HEK293T (cell line): ENCODE measurements at places on chromosomes 6 and 20.

- peak; percentile 45 for DNase-seq
Observed at GRCh38 chr6:54846857-54847674, 495 bp downstream of the FAM83B start.

DNA sequence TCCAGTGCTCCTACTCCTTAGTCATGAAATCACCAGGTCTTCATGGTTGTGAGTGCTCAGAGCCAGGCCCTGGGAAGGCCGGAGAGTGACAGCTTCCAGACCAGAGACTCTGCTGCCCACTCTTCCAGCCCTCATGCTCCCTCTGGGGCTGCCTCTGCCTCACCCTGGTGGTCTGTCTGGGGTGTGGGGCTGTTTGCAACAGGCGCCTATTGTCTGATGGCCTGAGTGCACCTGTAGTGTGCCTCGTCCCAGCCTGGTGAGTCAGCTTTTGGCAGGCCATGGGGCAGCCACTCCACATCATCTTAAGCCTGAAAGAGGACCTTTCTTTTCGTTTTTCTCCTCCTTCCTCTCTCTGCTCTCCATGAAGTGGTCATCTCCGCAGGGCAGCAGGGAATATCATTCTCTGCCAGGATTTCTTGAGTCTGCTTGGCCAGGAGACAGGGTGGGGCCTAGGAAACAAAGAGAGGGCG is 173.8 kb downstream of the VEGFA start:
- no peak for DNase-seq

DNA sequence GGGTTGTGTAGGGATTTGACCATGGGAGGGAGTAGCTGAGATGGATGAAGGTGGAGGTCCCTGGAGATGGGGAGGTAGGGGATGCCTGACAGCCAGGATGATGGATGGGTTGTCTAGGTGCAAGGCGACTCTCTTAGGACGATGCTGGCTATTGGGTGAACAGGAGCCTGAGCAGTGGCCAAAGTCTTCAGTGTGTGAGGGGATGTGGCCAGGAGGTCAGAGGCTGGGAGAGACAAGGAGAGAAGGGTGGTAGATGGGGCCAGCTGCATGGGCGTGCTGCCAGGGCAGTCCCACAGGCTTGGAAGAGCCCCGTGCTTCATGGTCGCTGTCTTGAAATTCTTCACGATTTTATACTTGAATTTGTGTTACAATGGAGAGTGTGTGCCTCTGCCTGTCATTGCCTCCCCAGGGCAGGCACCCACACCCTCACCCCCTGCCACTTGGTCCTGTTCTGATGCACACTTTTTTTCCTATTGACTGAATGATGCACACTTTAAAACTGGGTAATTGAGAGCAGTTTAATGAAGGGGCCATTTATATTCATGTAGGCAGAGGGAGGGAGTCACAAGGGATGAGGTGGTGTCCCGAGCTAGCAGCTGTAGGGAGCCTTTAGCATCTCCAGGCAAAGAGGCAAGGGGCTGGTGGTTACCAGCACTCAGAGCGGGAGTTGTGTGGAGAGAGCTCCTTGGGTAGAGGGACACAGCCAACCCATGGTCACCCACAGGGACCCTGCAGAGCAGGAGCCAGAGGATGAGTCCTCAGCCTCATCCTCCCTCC is 120.7 kb downstream of the DHX35 start:
- no peak for DNase-seq

- no peak for DNase-seq
Observed at GRCh38 chr6:37913210-37913609, 93.7 kb downstream of the ZFAND3 start.

DNA sequence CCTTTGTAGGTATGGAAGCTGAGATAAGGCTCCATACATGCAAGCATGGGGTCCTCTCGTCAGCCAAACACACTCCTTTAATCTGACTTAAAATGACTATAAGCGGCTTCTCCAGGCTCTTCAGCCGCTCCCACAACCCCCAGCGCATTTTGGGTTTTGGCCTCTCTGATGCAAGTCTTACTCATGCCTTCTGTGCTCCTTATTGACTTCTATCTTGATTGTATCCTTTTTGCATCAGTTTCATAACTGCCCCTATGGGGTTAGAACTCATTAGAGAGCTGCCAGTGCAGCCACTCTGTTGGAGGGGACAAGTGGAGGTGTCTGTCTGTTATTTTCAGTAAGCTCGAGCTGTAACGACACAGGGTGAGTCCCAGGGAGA is 70.1 kb upstream of the TAB2 start:
- no peak for DNase-seq

DNA sequence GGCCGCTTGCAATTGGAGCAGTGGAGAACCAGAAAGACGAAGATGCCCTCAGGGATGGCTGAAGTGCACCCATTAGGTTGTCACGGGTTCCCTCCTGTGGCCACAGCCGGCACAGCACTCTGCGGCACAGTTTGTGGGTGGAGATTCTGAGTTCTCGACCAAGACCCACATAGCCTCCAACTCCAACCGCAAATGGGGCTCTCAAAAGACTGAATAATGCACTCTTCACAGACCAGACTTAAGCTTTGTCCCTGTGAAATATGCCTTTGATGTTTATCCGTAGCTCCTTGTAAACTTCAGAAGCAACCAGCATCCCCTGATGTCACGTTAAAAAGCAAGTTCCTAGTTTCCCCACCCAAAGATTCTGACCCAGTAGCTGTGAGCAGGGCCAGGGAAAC is 934 bp upstream of the CST9 start:
- DNase-seq: peak; percentile 87

GRCh38 chr20:12575352-12576095 is 433.2 kb upstream of the SPTLC3 start:
- no peak for DNase-seq

- DNase-seq: no peak
Observed at GRCh38 chr6:155274106-155274505, 10.3 kb downstream of the CLDN20 start.

- no peak for DNase-seq
Observed at GRCh38 chr6:41901882-41902519, 6.8 kb upstream of the USP49 start.

DNA sequence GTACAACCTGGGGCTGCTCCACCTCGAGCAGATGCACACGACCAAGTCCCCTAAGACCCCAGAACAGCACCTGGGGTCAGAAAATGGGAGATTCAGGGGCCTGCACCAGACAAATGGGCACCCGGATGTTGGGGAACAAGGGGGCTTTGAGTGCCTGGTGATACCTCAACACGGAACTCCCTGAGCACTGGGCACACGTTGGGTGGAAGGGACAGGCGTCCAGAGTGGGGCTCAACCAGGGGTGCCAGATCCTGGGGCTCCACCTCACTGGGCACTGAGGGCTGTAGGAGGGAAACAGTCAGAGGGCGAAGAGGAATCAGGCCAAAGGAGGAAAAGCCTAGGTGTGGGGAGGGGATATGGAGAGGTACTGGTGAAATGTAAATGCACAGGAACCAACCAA is 33.5 kb upstream of the SPAG4 start:
- no peak for DNase-seq

- DNase-seq: no peak
Observed at GRCh38 chr6:89252907-89253306, 35.7 kb upstream of the GABRR1 start.

- no peak for DNase-seq
Observed at GRCh38 chr20:54088430-54088829, 18.0 kb upstream of the BCAS1 start.

- no peak for DNase-seq
Observed at GRCh38 chr6:12962987-12963386, 246.4 kb downstream of the PHACTR1 start.

DNA sequence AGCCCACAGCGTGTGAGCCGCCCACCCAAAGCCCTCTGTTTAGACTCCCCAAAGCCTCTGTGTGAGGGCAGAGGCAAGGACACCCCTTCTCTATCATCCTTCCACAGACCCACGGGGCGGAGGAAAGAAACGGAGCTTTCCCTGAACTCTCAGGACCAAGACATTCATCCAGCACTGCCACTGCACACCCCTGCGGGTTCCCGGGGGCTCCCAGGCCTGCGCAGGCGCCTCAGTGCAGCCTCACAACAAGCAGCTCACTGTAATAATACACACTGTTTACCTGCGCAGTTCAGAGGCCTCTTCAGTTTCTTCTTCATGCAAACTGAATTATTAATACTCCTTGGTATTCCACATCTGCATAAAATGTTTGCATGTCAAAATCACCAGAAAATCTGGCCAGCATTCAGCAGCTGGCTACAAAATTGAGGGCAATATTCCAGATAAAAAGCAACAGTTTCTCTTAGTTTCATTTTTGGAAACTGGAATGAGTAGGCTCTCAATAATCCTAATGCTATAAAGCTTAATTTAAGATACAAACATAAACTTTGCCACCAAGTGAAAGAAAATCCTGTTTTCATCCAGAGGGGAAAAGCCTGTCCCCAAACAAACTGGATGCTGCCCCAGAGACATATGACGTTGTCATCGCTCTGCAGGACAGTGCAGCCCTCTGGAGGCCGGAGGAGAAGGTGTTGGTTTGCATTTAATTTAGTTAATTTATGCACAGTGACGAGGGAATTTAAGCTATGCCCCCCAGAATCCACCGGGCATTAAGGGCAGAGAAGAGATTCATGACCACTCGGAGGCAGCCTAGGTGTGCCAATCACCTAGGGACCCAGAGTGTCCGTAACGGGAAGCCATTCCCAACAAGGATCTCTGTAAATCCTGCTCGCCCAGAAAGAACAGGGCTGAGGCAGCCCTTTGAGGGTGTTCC is 45.3 kb downstream of the NINL start:
- no peak for DNase-seq

DNA sequence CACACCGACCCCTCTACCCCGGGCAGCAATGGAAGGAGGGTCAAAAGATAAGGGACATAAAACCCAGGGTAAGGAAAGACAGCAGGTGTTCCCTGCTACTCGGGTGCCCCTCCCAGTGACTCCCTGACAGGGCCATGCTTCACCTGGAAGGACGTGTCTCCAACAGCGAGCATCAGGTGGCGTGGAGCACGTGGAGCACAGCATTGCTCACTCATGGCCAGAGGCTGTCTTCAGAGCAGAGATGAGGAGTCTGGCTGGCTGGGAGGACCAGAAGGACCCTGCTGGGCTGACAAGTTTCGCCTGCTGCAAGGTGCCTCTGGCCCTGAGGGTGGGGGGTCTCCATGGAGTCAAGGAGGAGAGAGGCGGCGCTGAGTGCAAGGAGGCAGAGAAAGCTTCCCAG is 15.3 kb upstream of the CDH22 start:
- DNase-seq: no peak

GRCh38 chr20:31661625-31662371 is 24.1 kb downstream of the COX4I2 start:
- DNase-seq: peak; percentile 91

DNA sequence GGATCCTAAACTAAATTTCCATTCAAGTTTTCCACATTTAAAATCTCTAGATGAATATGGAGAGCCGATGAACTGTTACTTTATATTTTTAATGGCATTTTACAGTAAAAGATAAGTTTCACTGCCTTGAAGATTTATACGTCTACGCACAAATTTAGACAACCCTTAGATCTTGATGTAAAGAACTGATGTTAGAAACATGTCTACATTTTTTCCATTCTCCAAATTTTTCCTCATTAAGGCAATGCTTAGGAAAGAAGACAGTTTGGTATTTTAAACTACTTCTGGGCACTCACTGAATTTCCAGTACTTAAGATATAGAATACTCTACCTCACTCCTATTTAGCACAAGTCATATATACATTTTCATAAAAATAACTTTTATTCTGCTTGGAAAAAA is 45.4 kb downstream of the ME1 start:
- DNase-seq: no peak

DNA sequence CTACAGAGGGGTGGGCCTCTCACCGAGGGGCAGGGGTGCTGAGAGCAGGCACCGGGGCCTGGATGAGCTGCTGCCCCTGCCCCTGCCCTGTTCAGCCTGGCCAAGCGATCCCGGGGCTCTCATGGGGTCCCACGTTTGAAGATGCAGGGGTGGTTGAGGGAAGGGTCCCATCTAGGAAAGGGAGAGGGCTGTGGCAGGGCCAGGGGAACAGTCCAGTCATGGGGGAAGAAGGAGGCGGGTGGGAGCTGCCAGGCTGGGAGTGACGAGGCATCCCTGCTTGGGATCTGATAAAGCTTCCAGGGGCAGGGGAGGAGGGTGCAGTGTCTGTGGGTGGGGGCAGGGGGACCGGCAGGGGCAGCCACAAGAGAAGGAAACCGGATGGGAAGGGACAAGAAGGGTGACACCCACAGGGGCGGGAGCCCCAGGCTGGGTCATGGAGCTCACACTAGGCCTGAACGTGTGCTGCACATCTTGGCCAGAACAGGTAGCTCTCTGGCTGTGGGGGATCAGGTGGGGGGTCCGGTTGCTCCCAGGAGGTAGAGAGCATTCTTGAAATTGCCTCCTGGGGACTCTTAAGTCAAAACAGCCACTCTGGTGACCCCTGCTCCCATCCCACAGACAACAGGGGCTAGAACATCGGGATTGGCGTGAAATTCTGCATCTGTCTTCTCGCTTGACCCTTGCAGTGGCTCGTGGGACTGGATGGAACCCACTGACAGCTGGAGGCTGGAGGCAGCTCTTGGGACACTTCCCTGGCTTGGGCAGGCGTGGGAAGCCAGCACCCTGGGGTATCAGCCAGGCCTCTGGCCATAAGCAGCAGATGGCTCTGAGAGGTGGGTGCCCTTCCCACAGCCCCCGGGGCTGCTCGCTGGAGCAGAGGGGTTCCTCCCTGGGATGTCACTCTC is 58.0 kb upstream of the GATA5 start:
- no peak for DNase-seq

GRCh38 chr6:169185692-169186485 is 67.8 kb downstream of the THBS2 start:
- no peak for DNase-seq

- DNase-seq: no peak
Observed at GRCh38 chr6:154206141-154206540, 150.5 kb downstream of the IPCEF1 start.

DNA sequence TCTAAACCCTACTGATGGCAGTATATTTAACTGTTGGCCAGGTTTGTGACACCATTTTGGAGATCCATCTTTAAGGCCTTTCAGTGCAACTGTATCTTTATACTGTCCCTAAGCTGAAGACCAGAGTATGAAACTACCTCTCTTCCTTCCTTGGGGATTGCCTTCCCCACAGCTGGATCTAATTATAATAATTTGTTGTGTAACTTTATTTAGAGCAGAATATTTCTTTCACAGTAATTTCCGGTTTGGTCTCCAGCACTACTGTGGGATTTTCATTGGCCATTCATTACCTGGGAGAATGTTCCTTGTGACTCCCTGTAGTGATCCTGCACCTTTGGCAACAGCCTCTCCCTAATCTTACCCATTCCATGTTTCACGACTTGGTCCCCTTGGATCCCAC is 75.2 kb downstream of the AKAP7 start:
- DNase-seq: no peak

DNA sequence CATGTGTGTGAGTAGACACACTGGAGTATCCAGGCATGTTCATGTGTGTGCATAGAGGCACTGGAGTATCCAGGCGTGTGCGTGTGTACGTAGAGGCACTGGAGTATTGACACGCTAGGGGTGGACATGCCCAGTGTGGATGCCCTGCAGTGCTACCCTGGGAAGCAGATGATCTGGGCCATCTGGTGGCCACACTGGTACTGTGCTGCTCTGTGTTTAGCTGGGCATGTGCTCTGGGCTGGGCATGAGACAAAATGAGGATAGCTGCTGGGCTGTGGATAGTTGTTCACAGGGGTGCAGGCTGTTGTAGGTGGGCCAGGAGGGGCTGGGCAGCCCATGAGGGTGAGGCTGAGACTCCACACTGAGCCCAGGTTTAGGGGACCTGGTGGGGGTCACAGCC is 24.0 kb upstream of the NPBWR2 start:
- DNase-seq: no peak
